ENCODE measurements at places on chromosomes 7 and 10.

- no peak for DNase-seq
Observed at GRCh38 chr7:28754027-28754426, 204.1 kb downstream of the TRIL start.

DNA sequence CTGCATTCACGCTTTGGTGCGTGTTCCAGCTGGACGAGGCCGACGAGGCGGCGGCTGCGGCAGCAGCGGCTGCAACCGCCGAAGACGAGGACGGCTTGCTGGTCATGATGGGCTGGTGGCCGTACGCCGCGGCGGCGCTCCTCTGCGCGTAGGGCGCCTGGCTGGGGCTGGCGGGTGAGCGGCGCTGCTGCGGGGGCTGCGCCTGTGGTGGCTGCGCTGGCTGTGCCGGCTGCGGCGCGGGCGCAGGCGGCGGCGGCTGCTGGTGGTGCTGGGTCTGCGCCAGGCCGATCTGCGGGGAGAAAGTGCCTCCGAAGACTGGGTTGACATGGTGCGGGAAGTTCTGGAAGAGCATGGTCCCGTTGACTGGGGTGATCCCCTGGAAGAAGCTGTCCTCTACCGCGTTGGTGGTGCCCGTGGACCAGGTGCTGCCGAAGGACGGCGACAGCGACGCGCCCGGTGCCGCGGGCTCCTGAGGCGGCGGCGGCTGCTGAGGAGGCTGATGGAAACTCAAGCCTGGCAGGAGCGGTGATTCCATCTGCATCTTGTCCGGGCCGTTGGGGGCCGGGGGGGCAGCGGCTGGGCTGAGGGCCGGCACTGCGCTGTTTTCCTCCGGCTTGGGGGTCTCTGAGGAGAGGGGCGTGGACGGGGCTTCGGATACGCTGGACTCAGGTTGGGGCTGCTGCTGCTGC is 51.1 kb downstream of the CPEB3 start:
- DNase-seq, result no peak

GRCh38 chr10:84966708-84967441 is 638.5 kb downstream of the CCSER2 start:
- no peak for DNase-seq

GRCh38 chr7:114107522-114107921 is 188.7 kb upstream of the PPP1R3A start:
- DNase-seq, result no peak

DNA sequence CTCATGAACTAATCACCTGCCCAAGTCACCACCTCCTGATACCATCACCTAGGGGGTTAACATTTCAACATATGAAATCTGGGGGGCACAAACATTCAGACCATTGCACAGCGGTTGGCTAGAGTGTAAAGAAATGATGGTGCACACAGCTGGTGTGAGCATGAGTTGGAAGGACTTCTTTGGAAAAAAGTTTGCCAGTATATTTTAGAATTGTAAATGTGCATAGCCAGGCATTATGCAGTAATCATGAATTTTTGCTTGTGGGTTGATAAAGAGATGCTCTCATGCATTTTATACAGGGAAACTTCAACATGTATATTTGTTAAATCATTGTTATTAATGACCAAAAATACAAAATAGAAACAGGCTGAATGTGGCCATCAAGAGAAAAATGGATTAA is 100.0 kb downstream of the VWC2 start:
- DNase-seq, result no peak

- DNase-seq, result peak; percentile 74
Observed at GRCh38 chr7:152462995-152463708, 27.3 kb upstream of the KMT2C start.

GRCh38 chr7:100561491-100562194 is 12.1 kb downstream of the SAP25 start:
- DNase-seq, result no peak

DNA sequence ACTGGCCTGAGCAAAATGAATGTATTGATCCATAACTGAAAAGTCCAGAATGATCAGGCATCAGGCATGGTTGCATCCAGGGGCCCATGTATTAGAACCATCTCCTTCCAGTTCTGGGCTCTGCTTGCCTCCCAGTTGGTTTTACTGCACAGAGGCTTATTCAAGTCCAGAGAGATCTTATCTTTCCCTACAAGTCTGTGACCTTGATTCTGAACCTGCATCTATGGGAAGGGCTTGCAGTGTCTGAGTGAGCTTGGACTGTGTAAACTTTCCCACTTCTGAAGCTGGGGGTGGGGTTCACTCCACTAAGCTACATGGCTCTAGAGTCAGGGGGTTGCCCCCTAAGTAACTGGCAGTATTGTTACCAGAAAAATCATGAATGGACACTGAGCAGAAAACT is 136.2 kb downstream of the TCF7L2 start:
- DNase-seq, result no peak

GRCh38 chr7:112018305-112019030 is 187.7 kb downstream of the DOCK4 start:
- no peak for DNase-seq

DNA sequence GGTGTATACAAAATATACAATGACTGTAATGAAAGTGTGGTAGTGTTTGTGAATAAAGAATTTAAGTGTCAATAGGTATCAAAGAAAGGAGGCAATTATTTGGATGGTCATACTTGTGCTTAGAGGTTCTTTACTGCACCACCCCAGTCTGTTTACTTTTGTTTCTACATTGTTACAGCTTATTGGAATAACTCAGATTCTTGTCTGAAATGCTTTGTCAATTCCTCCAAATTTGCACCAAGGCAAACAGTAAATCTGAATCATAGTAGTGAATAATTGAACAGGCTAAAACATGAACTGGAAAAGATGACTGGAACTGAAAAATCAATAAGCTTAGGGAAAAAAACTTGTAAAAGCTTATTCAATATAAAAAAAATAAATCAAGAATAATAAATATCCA is 319.2 kb downstream of the EXOC4 start:
- DNase-seq, result no peak

DNA sequence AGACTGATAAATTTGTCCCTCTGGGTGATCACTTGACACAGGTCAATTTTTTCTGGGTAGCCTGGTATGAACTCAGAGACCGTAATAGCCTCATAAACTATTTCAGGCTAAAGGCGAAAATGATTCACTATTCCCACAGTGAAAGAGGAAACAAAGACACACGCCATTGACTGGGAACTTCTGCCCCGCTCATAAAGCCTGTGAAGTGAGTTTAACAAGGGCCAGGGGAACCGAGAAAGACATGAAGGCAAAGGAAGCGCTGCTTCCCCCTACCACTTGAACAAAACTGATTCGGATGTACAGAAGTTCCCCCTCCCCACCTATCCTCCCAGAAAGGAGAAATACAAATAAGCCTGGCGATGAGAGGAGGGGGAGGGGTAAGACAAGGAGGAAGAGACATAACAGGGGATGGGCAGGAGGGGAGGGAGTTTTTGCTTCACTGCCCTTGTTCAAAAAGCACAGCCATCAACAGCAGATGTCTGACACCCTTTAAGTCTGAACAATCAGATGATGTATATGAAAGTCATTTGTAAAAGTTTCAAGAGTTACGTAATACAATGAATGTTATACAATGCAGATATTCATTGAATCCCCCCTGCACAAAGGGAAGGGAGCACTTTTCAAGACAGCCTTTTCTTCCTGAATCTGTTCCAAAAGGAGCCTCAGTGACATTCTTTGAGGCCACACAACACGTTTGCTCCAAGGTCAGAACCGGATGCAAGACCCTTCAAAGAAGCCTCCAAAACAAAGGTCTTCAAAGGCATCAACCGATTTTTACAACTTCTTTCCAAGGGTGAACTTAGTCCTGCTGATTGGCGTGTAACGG is 734 bp downstream of the ABCB4 start:
- no peak for DNase-seq

DNA sequence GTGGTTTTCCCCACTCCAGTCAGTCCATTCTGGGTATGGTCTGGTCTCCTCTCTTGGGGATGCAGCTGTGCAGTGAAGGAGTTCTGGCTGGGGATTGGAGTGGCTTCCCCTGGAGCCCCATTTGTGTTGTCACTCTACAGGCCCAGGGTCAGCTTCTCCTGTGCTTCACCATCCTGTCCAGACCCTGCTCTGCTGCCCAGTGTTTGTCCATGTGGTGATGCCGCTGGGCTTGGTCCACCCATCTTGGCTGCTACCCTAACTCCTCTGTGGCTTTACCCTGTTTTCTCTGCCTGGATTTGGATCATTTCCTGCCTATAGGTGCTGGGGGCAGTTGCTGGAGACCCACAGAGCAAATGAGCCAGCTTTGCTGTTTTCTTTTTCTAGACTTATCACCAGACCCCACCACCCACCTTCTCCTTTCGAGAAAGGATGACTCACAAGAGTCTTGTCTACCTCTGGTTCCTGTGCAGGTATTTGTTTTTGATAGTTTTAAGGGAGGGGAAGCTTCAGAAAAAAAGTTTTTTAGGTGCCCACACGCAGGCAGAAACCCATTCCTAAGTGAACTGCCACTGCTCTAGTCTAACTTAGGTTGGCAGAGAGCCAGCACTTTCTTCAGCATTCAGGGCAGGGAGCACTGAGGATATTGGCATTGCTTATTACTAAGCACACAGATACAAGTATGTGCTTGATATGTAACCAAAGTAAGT is 8.5 kb downstream of the ZDHHC16 start:
- no peak for DNase-seq

- DNase-seq, result no peak
Observed at GRCh38 chr7:158035343-158035742, 552.3 kb downstream of the PTPRN2 start.

DNA sequence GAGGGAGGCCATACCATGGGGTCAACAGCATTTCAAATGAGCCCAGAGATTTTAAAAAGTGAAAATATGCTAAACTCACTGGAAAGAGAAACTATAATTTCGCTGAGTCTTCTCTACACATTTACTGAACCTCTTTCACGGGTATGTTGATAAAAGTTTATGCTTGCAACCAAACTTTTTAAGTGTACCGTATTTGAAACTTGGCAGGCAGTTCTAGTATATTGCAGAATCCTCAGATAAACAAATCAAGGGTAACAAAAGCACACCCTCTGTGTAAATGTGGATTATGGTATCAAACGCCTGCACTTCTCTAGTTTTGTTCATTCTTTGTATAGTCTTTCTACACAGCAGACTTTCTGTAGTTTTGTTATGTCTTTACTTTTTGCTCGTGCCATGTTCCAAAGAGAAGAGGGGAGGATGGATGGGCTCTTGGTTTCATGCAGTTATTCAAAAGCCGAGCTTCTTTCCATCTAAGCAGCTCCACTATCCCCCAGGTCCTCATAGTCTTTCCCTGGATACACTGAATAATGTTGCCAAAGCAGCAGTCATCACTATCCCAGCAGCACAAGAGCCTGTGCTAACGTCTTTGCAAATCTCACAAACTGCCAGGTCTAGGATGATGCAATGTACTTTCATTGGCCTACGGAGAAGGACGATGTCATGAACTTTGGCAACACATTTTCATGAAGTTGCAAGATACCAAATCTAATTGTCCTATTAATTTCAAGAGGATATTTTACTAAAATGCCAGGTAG is 131.2 kb downstream of the MPP7 start:
- no peak for DNase-seq

DNA sequence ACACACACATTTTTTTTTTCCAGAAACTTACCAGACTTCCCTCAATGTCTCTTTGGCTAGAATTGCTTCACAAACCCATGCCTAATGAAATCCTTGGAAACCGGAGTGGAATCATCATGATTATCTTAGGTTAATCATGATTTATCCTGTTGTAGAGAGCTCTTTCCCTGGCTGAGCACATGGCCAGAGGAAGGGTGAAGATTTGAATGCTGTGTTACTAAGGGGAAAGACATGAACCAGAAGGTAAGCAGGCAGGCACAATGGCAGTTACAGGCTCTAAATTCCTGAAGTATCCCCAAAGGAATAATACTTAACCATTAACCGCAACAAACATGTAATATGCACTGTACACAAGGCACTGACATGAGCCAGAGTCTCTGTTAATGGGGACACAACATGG is 4.1 kb upstream of the RNF148 start:
- no peak for DNase-seq

GRCh38 chr10:16192337-16192736 is 244.5 kb upstream of the PTER start:
- DNase-seq, result no peak

DNA sequence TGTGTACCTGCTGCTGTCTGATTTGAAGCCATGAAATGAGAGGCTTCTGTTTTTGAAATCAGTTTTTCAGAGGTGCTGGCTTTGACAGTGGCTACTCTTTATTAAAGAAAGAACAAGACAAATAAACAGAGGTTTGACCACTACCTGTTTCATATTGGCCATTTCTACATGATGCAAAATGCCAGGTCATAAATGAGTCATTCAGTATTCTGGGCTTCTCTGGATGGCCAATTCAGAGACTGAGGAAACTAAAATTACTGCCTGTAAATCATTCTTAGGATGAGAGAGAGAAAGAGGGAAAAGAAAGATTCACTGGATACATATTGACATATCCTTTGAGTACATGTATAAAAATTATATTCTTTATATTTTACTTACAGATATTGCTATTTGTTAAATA is 303.3 kb upstream of the ETV1 start:
- DNase-seq, result no peak

DNA sequence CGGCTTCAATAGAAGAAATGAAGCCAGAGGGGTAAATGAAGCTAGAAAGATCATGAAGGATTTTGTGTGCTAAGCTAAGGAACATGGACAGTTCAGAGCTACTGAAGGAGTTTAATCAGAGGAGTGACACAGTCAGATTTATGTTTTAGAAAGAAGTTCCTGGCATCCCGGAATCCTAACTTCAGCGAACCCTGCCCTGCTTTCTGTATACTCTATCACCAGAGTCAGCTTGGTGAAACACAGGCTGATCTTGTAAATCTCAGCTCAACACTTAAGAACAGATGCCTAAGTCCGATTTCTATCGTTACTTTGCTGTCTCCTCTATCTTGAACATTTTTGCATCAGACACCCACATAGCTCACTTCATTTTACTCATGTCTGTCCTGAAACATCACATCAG is 9.1 kb downstream of the AHR start:
- no peak for DNase-seq

- DNase-seq, result no peak
Observed at GRCh38 chr10:110397856-110398255, 93.1 kb upstream of the SMNDC1 start.

DNA sequence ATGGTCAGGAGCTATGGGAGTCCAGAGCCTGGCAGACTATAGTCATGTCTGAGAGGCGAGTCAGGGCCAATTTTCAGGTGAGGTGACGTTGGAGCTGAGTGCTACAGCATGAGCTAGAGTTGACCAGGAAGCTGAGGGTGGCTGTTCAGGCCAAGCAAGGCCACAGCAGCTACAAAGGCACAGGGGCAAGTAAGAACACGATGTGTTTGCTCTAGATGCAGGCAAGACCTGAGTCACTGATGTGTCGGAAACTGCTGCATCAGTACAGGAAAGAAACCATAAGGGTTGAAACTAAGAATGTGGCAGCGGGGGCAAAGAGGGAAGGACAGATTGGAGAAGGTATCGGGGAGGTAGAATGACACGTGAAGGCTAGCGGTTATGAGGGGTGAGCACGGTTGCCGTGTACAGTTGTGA is 11.8 kb upstream of the RRP12 start:
- DNase-seq, result no peak

DNA sequence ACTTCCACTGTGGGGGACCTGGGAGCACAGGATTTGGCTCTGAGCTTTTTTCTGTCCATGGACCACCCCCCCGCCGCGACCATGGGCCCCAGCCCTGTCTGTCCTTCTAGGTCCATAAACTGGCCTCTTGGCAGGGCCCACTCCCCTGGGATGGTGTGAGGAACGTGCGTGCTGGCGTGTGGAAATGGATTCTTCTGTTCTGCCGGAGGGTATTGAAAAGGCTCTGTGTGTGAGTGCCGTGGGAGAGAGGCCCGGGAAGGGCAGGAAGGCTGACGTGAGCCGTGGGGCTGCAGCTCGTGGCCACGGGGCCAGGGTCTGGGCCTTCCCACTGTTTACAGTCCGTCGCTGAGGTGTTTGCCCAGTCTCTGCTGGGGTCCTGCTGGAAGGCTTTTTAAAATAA is 123.7 kb downstream of the GRK5 start:
- DNase-seq, result no peak

- DNase-seq, result no peak
Observed at GRCh38 chr7:2601065-2601464, 30.7 kb upstream of the TTYH3 start.

Measured in RKO (cell line).